Inflammatory macrophage (primary cell): ENCODE measurements at places on chromosomes 3 and 15.

DNA sequence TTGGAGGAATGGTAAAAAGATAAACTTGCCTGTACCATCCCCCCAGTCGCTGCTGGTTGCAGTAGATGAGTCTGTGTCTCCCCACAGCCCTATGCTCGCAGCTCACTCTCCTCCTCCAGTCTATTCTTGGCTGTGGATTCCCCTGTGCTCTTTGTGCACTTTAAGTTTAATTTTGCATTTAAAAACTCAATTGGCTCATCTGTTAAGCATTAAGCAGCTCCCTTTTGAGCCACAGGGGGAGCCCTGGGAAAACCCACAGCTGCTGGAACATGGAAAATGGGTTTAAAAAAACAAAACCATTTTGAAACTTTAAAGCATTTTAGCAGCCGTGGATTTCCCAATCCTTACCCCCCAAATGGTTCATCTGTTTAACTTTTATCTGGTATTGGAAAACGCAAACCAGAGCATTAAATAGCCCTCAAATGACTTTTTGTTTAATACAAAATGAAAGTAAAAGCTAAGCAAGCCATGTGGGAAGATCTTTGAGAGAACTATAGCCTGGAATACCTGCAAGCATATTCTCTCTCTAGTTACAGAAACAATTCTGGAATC, 536.9 kb downstream of the ZIC1 start:
- DNase-seq: no peak

GRCh38 chr3:141306922-141307321, 61.4 kb upstream of the ZBTB38 start:
- DNase-seq: no peak

DNA sequence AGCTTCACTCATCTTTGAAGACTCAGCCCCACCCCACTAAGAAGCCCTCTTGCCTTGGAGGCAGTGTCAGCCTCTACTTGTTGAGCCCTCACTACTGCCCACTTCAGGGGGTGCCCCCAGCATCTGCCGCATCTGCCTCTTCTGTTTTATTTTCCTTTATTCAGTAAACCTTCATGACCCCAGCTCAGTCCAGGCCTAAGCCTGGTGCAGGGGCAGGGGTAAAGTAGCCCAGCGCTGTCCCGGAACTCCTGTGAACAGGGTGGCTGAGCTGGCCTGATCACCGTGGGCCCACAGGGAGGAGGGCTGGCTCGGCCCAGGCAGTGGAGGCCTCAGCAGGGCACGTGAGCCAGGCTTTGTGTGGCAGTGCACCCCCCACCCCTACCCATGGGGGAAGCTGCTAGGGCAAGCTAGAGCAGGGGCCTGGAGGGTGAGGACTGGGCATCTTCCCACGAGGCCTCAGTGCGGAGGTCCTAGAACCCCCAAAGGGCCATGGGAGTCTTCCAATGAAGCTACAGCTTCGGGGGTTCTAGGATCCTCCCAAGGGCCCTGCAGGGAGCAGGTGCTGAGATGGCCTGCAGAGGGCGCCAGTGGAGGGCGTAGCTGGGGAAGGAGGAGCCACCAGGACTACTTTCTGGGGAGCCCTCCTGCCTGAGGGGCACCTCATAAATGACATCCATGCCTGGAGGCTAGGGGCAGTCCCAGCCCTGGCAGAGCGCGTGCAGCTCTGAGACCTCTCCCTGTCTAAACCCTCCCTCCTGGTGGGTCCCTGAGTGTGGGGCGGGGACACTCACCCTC, 36.0 kb downstream of the TSPAN3 start:
- DNase-seq: peak; percentile 10

- DNase-seq: peak; percentile 50
Measured at GRCh38 chr3:172476347-172476746, 28.1 kb upstream of the GHSR start.

- no peak for DNase-seq
Measured at GRCh38 chr3:142944342-142944741, 19.1 kb downstream of the PAQR9 start.

GRCh38 chr3:109195815-109196214, 59.3 kb downstream of the C3orf85 start:
- DNase-seq: no peak

GRCh38 chr3:126317029-126317996, 39.9 kb downstream of the KLF15 start:
- DNase-seq: no peak

- no peak for DNase-seq
Measured at GRCh38 chr3:196499061-196499460, 4.5 kb downstream of the RNF168 start.

DNA sequence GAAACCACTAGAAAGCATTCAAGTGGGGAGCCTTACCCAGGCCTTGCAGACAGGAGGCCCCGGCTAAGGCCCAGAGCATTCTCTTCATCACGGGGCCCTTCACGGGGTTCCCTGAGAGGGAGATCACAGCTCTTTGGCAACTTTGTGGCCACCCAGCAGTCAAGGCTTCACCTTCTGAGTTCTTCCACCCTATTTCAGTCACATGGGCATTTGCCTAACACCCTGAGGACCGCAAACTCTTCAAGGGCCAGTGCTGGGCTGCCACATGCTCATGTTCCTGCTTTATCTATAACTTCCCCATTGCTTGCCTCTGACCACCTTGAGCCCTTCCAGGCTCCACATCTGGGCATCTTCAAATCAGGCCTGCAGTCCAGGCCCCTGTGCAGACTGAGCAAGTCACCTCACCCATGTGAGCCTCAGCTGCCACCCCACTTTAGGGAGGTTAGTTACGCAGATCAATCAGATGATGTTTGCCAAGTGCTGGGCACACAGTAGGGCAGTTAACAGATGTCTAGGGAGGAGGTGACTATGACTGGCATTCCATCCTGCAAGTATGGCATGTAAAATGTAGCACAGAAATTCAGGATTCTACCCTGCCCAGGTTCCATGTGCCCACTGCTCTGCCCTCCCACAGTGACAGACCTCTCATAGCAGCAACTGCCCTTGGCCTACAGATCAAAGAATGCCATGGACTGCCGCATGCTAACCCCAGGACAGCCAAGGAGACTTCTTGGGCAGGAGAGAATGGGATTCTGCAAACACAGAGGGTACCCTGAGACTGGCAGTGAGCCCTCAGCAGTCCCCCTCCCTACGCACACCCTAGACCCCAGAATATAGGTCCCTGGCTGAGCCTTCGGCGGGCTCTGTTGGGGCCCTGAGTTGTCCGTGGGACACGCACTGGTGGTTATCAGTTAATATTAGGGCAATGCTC, 37.6 kb upstream of the ZNF710 start:
- peak; percentile 97 for DNase-seq

- peak; percentile 42 for DNase-seq
Measured at GRCh38 chr3:33795856-33796536, 2.4 kb upstream of the PDCD6IP start.

- no peak for DNase-seq
Measured at GRCh38 chr3:103218146-103218545, 783.3 kb downstream of the ZPLD1 start.

DNA sequence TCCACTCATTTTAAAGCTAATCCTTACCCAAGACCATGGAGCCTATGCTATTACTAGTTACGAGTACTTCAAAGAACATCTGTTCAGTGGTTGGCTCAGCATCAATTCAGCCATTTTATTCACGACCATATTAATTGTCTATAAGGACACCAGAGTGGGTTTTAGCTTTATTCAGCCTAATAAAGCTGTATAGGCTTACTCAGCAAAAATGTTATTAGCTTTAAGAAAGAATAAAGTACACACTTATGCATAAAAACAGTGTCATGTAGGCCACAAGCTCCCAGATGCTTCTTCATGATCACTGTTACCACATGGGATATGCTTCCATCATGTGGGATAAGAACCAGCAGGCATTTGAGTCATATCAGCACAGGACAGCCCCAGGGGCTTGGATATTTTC, 87.4 kb upstream of the GPR149 start:
- DNase-seq: no peak

GRCh38 chr15:29849218-29849617, 26.9 kb upstream of the TJP1 start:
- no peak for DNase-seq

DNA sequence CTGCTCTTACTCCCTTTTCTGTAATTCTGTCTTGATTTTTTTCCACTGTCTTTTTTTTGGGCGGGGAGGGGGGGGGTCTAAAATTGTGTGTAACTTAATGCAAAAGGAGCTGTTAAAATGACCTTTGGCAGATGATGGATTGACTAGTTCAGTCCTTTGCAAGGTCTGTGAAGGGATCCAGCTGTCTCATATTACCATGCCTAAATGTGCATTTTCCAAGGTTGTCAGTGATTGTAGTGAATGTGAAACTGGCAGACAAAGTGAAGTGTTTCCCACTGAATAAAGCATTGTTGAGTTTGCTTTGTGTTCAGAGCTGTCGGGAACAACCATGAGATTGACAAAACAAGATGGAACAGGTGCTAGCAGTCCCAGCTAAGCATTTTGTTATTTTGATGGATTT, 110.1 kb upstream of the SKOR1 start:
- DNase-seq: no peak

DNA sequence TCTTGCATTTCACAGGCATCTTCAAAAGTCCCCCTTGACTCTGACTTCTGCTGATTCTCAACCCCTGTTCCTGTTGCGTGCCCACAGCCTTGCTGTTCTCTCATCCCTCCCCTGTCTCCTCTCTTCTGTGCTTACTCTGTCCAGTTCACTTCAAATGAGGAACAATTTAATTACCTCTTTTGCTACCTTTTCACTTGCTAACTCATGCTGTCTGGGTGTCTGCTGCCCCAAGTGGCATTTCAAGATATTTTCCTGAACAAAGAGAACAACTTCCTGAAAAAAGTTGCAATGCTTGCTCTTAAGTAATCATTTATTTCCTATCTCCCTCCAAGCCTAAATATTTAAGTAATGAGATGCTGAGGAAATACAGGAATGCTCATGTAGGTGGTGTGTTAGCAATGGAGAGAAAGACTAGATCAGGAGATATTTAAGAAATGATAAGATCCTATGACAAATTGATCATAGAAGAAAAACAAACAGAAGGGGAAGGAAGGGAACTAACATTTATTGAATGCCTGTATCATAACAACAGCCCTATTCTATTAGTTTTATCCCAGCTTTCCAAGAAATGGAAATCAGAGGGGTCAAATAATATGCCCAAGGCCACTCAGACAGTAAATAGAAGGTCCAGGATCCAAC, 42.2 kb downstream of the SV2B start:
- DNase-seq: peak; percentile 55

- DNase-seq: no peak
Measured at GRCh38 chr3:46067401-46067800, 40.1 kb upstream of the XCR1 start.

GRCh38 chr3:188853856-188854771, 317.7 kb upstream of the TPRG1 start:
- DNase-seq: peak; percentile 22

DNA sequence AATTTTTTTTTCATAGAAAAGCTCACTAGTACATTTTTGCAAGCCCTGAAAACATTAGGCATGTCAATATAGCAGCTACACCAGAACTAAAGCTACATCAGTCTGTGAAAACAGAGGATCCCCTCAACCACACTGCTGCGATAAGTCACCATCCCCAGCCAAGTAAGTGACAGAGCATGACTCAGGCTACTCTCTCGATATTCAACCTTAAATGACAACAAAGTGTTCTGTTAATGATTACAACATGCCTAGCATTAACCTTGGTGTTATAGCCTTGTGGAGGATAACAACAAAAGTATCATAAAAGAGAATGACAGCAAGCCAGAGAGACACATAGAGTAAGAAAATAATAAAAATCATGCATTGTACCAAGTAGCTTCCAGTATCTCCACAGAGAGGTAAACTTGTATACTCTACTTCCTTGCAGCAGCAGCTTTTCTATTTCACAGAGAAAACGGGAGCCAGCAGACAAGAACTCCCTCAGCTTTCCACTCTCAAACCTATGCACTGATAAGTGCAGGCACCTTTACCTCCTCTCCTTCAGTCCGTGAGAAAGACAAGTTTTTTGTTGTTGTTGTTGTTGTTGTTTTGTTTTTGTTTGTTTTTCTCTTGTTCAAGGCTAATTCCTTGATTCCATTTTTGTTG, 76.6 kb downstream of the GBE1 start:
- no peak for DNase-seq

DNA sequence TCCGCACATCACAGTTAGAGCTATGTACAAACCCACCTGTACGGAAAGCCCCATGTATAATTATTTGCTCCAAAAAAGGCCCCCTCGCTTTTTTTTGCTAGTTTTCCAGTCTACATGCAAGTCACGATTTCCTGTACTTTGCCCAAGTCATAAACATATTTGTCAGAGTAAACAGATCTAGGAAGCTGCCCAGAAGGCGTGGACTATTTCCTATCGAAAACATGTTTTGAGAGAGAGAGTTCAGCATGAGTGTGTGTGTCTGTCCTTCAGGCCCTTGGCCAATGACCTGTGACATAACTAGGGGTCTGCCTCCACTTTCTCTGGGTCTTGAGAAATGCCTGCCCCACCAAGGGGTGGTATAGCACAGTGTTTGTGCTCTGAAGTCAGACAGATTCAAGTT, 72.7 kb upstream of the HACD2 start:
- no peak for DNase-seq

- no peak for DNase-seq
Measured at GRCh38 chr3:17078926-17079465, 194.2 kb downstream of the PLCL2 start.

GRCh38 chr3:150736316-150736719, 26.7 kb downstream of the SIAH2 start:
- no peak for DNase-seq

DNA sequence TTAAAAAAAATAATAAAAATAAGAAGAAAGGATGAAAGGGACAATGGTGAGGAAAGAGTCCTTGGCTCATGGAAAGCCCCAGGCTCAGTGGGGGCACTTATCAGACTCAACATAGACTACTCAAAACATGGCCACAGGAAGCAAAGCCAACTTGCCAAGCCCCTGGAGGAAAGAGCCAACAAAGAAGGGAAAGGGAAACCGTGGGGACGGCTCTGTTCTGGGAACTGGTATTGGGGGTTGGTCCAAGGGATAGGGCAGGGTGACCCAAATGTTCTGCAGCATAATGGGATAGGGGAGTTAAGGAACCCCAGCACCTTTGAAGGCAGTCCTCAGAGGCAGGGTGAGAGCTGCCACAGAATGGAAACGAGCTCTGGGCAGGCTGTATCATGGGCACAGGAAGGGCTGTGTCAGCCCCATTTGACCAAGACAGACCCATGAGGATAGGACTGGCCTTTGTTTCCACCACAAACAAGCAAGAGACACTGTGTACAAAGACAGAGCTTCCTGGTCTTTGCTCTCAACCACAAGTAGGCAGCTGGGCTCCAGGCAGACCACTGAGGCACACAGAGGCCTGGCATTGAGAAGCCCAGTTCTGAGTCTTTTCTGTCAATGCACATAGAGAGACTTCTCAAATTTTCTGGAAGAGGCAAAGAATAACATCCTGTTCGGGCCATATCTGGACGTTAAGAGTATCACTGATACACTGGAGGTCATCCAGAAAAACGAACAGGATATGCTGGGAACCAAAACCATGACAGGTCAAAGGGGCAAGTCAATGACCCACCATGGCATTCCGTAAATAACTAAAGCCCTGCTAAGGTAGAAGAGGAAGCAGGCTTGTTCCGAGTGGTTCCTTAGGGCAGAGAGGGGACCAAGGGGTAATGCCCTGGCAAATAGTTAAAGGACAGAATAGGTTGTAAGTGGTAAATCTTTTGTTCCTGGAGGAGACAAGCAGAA, 10.6 kb upstream of the SEMA7A start:
- DNase-seq: no peak

- DNase-seq: no peak
Measured at GRCh38 chr15:59420986-59421618, 16.9 kb upstream of the FAM81A start.
